ENCODE measurements at places on chromosomes 4 and X.

DNA sequence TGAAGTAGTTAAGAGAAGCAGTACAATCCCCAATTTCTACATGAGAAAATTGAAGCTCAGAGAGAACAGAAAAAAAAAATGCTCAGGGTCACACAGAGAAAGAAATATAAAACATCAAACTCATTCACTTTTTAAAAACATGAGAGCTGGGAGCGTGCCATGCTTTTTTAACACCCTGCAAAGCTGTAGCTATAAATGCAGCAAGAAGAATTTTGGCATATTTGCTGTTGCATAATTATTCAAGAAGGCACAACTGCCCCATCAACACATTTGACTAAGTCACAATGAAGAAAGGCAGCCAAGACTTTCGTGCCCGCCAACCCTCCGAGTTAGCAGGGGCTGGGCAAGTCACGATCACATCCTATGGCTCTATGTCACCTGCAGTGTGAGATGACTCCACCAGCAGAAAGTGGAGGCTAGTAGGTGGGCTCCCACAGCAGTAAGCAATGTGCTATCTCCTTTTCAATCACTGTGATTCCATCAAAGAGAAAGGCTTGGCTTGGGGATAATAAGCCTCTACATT is 214.8 kb downstream of the DHX15 start:
- no peak for DNase-seq

DNA sequence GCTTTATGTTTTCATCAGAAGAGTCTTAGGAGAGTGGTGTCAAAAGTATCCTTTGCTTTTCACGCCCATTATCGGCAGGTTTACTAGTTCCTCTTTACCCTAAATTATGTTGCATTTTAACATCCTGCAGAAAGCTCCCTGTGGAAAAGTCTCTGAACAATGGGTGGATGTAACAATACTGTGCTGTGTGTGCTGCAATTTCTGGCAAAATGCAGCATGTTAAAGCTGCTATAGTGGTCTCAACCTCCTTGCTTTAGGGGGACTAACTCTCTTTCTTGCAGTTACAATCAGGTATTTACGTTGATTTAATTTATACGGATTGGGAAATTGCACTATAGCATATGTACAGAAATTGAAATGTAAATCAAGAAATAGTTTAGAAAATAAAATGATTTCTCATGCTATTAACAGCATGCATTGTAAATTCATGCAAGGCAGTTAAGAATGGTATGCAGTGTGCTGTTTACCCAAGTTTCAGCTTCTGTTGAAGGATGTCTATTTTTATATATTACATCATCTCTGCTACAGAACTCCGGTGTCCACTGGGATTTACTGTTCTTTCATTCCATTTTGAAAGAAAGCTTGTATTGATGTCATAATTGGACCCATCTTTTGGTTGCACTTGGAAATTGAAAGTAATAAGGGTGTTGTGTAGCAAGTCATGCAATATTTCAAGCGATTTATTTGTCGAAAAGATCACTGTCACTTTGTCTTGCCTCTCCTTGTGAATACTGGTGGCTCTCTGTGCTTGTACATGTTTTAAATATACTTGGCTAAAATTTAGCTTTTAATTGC is 145.7 kb downstream of the RAPGEF2 start:
- peak; percentile 57 for DNase-seq

DNA sequence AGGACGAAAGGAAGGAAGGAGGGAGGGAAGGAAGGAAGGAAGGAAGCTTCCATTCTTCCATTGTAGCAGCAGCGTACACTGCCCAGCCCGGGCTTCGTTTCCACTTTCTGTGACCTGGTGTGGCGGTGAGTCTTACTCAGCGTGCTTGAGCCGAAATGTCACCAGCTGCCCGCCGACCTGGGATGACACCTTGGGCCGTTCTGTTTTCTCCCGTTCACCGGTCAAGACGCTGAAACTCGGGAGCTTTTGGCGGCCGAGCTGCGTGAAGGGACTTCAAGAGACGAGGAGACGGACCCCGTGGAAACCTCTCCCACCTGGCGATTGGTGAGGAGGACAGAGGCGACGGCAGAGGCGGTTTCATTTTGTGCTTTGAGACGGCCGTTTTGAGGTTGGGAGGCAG is 47.1 kb upstream of the PPP2R3B start:
- DNase-seq: no peak

DNA sequence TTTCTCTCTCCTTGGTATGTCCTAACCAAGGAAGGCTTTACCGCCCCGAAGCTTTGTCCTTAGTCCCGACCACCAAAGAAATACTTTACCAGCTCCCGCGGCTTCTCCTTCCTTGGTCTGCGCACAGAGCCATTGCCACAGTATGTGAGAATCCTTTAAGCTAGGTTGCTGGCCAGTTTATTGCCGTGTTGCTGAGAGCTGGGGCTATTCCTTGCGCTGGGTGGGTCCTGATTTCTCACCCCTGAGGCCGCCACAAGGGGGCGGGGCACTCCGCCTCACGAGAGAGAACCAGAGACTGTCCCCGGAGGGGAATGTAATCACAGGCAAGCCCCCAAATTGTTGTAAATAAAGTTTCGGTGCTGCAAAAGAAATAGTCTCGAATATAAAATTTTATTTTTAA is 331.0 kb upstream of the PCDH10 start:
- DNase-seq: no peak

- peak; percentile 14 for DNase-seq
Measured at GRCh38 chrX:134801267-134801666, 143.0 kb upstream of the PLAC1 start.

- no peak for DNase-seq
Measured at GRCh38 chrX:116284400-116284799, 113.9 kb downstream of the AGTR2 start.

DNA sequence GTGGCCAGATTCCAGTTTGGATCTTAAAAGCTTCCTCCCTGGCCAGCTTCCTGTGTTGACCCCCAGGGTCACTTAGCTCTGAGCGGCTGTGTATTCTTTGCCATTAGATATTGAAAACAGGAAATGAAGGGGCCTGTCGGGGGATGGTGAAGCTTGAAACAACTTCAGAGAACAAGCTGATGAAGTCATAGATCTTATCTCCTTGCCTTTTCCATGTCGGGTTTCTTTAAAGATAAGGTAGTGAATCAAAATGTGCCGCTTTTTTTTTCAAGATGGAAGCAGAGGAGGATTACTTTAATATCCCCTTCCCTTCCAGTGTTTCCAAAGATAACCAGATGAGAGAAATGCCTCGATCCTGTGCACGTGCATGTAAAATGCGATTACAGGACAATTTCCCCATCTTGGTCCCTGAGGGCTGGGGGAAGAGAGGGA is 508.5 kb downstream of the MID1IP1 start:
- DNase-seq: peak; percentile 57

DNA sequence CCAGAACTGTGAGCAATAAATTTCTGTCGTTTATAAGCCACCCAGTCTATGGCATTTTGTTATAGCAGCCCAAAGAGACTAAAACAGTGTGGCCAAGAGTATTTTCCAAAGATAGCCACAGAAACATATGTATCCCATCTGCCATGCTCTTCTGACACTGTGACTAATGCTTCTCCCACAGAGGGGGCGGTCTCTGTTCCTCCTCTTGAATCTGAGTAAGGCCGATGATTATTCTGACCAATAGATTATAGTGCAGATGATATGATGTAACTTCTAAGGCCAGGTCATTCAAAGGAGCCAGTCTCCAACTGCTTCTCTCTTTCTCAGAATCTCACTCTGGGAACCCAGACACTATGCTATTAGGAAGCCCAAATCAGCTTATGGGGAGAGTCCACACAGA is 570.7 kb downstream of the BCOR start:
- DNase-seq: peak; percentile 52

DNA sequence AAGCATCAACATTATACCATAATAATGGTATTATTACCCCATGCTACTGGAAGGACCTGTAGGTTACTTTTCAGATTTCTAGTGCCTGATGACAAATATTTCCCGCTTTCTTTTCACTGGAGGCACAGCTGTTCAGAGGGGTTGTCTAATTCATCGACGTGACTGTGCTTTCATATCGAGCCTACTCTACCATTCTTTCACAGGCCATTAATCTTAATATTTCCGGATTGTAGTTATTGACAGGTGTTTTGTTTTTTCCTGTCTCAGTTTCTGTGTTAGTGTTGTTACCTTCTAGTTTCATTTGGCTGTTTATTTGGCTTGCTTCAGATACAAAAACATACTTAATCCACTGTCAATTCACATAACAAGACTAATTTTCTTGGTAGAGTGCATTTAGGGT is 330.9 kb downstream of the SPOCK3 start:
- DNase-seq: no peak

DNA sequence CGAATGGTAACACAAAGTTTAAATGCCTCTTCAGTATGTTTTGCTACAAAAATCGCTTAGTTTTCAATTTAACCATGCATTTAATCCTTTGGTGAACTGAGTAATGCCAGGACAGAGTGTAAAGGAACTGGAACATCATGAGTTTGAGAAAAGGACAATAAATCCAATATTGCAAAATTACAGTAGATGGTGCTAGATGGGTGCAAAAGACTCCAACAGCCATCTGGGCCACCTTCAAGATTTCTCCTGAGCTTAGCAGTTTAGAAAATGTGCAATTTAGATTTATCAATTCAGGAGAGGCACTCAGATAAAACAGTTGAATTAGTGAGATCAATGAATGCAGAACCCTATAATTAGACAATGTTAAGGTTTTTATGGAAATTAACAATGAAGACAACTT is 33.2 kb upstream of the MID1IP1 start:
- no peak for DNase-seq

GRCh38 chrX:19487520-19488200 is 27.6 kb downstream of the MAP3K15 start:
- DNase-seq: no peak

- peak; percentile 88 for DNase-seq
Measured at GRCh38 chr4:73725985-73726384, 14.4 kb upstream of the CXCL8 start.

DNA sequence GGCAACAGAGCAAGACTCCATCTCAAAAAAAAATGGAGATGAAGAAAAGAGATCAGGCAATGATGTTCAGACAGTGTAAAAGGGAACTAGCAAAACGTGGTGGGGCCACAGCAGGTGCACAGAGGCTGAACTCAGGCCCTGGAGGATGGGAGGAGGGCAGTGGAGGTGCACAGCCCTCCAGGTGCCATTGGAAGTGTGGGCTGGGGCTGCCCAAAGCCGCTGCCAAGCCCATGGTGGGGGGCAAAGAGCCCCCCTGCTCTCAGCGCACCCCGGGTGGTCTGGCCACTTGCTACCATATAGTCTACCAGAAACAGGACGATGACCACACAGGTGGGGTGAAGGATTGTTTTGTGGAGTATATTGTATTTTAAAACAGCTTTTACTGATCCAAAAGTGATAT is 7.1 kb downstream of the TMEM271 start:
- no peak for DNase-seq

DNA sequence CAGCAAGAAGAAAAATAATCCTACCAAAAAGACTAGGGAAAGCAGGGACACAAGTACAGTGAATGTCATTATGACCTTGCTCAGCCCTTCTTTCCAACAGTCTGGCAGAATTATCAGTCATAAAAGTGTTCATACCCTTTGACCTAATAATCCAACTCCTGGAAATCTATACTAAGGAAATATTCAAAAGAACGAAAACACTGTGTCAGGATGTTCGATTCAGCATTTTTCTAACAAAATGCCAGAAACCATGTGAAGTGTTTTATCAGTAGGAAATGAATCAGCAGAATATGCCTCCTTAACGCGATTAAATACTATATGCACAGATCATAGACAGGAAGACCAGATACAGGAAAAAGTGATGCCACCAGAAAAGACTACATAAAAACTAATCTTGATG is 16.2 kb upstream of the S100G start:
- DNase-seq: no peak

GRCh38 chrX:4741024-4741423 is 1027.6 kb upstream of the PRKX start:
- no peak for DNase-seq

DNA sequence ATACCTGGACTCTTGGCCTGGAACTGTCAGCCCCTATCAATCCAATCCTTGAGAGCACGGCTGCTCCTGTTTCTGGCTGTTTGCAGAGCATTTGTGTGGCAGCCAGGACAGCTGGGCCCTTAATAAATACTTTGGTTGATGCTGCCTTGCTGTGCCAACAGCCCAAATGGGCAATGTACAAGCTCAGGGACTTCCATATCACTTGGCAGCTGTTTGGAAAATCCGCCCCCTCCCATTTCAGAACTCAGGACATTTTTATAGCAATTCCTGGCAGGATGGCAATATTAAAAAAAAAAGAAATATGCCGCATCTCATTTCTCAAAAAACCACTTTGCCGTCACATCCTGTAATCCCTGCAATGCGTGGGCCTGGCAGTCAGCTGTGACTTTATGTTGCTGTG is 218.9 kb downstream of the HS3ST1 start:
- DNase-seq: no peak

GRCh38 chr4:58590722-58591121 is 1480.5 kb upstream of the IGFBP7 start:
- no peak for DNase-seq

DNA sequence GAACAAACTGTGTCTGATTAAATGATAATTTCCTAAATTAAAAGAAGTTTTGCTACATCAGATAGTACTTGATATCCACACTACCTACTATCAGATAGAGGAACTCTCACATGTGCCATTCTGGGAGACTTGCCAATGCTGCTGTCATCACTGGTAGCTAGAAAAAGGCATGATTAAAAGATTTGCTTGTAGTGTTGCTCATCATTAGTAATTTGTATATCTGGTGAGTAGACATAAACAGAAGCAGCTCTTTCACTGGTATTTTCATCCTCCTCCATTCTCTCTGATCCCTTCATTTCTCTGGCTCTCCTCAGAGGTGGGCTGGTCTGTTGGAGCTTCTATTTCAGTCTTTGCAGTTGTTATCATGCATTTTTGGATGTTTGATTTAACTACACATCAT is 56.0 kb downstream of the SPRY1 start:
- peak; percentile 91 for DNase-seq

- DNase-seq: no peak
Measured at GRCh38 chr4:48270523-48270897, 872 bp upstream of the TEC start.

GRCh38 chr4:7524843-7525242 is 90.1 kb upstream of the PSAPL1 start:
- DNase-seq: no peak

- DNase-seq: no peak
Measured at GRCh38 chrX:131779741-131780140, 235.9 kb downstream of the OR13H1 start.

DNA sequence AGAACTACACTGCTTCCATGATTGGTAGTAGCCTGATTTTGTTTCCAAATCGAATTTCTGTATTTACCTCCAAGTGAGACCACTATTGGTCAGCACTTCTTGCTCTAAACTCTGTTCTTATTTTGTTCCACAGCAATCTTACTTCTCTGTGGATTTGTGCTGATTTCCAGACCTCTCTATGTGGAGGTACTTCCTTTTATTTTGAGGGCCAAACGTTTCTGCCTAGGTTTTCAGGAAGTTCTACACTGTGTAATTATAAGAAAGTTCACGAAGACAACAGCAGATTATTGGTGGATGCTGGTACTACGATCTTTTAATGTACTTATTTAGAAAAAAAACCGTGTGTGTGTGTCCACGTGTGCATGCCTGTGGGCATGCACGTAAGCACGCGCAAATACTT is 46.7 kb downstream of the DTHD1 start:
- DNase-seq: no peak

- no peak for DNase-seq
Measured at GRCh38 chr4:103306870-103307375, 108.8 kb upstream of the CENPE start.

- DNase-seq: peak; percentile 99
Measured at GRCh38 chr4:76984788-76985211, 35.2 kb downstream of the SEPTIN11 start.
